Dermis lymphatic vessel endothelial cell (primary cell): ENCODE measurements at places on chromosomes 11 and 22. TPM values are rescaled to one million over a fixed set of nuclear protein-coding genes. Genes with fewer than 3 reads are reported as not detected.

GP1BB gene
- 1.5 and 3.3 TPM in 2 replicates for total RNA-seq

WBP2NL gene
- total RNA-seq = 0.11 TPM in 1 of 2 replicates, not detected in the other

APOA5 gene
- not detected in 2 replicates for total RNA-seq

SLC22A12 gene
- not detected in 2 replicates for total RNA-seq

KCNJ11 gene
- 0.65 and 1.1 TPM in 2 replicates for total RNA-seq

CLCF1 gene
- total RNA-seq = 2.0 and 2.4 TPM in 2 replicates

TSPAN32 gene
- not detected in 2 replicates for total RNA-seq

NXPE1 gene
- total RNA-seq = not detected in 2 replicates

C22orf23 gene
- total RNA-seq = 0.09 and 0.22 TPM in 2 replicates

OR8G5 gene
- not detected in 2 replicates for total RNA-seq

MAML2 gene
- total RNA-seq = 7.2 and 10.1 TPM in 2 replicates

SYT13 gene
- 0.11 TPM in 1 of 2 replicates, not detected in the other for total RNA-seq

RIC3 gene
- total RNA-seq = not detected in 2 replicates

CSF2RB gene
- total RNA-seq = 1.5 and 3.4 TPM in 2 replicates

DNAJB13 gene
- total RNA-seq = not detected in 2 replicates

FIBP gene
- total RNA-seq = 135 and 155 TPM in 2 replicates

B4GALNT4 gene
- 0.09 and 1.4 TPM in 2 replicates for total RNA-seq
